Activated T-helper 1 cell treated with anti-CD3 and anti-CD28 coated beads, Interleukin-2, amount 50 U/mL, for 16 hours (primary cell): ENCODE measurements at places on chromosomes 7 and 10.

GRCh38 chr10:15791816-15792524 is 68.3 kb downstream of the MINDY3 start:
- DNase-seq: no peak

DNA sequence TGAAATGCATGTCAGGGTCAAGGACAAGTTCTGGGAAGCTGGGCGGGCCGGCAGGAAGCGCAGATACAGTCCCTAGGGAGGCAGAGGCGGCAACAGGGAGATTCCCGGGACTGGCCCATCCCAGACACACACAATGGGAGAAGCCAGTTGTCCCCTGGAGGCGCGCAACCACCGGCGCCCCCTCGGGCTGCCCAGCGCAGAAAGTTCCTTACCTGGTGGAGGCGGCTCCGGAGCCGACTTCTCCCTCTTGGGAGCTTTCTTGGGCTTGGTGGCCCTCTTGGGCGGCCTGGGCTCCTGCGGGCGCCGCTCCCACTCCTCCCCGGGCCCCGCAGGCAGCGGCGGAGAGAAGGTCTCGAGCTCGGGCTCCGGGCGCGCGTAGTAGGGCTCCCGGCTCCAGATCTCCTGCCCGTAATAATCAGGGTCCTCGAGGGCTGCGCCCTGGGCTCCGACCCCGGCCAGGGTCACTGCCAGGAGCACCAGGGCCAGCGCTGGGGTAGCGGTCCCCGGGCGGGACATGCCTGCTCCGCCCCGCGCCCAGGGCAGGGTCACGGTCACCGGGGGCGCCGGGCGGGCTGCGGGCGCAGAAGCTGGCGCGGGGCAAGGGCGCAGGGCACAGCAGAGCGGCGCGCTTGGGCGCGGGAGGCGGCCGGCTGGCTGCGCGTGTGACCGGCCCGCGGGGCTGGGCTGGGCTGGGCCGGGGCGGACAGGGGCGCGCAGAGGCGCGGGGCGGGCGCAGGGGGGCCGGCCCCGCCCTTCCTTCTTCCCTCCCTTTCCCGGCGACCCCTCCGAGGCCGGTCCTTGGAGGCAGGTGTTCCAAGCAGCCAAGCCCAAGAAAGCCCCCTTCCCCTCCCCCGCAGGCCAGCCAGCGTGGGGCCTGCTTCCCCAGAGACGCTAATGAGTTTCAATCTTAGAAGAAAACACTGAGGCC is at the start of gene CPXM2:
TSS of gene CPXM2 (minus strand) at position 664 of the 928 bp plus-strand sequence. CDS start at position 516, 148 bp downstream.
- DNase-seq: no peak

DNA sequence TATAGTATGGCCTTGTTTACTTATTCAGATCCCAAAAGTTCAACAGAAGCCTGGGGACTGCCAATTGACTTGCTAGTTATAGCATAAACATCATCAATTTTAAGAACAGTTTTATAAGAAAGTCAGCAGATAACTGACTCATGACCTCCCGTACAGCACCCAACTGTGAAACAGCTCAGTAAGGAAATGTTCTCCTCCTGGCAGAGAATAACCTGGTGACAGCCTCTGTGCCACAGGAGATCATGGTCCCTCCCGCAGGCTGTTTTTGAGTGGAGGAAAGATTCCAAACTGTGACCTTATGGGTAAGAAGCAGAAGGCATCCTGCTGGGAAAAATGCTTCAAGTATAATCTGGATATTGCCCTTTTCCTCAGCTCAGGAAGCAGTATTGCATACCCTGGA is 182.5 kb downstream of the SEMA3D start:
- no peak for DNase-seq

DNA sequence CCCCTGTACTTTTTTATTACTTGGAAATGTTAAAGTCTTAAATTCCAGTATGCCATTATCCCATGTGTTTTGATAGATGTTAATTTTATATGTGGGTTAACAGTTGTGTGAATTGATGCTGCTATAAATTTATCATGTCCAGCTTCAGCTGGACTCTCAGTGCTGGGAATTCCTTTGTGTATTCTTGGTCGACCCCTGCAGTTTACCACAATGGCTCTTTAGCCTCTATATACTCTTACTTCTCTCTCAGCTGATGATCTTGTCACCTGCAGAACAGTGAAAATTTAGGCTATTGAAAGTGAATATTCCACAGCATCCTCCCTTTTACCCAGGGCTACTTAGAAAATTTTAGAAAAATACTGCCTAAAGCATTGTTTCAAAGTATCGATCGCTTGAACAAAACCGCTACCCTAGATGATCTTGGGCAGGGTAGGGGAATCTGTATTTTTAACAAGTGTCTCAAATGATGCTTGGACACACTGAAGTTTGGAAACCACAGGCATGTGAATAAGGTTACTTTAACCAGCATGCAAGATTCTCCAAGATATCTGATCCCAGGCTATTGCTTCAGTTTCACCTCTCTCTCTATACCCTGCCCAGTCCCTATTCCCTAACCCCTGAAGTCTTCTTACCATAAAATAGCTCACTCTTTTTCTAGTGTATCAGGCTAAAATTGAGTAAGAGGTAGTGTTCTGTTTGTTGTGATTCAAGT is 25.4 kb downstream of the LCOR start:
- DNase-seq: no peak

DNA sequence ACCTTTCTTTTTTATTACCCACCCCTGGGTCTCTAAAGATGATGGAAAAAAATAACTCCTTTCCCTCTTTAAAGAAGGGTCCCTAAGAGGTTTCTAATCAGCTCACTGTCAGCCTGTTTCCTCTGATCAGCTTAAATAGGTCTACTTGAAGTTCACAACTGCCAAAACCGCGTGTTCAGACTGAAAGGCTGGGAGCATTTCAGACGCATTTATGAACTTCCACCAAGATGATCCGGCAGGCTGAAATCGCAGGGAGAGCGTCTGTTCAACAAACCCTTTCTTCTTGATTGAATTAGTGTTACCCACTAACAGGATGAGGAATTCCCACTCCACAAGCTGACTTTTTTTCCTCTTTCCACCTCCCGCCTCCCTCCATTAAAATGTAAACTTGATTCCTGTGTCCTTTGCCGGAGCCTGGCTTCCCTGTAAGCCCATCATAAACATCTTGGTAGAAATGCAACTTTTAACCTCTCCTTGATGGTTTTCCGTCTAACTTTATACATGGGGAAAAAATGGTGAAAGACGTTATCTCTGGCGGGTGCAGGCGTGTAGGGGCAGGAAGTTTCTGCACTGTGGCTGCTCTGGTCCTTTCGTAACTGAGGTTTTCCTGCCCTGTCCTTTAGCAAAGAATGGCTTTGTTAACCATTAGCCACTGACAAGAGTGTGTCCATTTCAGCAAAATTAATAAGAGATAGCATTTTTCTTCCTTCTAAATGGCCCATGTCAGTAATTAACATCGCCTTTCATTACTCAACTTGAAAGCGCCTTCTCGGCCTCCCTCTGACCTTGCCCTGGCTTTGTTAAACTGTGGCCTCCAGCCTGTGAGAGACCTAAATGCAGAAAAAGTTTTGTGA is 130.7 kb downstream of the BAMBI start:
- DNase-seq: no peak

DNA sequence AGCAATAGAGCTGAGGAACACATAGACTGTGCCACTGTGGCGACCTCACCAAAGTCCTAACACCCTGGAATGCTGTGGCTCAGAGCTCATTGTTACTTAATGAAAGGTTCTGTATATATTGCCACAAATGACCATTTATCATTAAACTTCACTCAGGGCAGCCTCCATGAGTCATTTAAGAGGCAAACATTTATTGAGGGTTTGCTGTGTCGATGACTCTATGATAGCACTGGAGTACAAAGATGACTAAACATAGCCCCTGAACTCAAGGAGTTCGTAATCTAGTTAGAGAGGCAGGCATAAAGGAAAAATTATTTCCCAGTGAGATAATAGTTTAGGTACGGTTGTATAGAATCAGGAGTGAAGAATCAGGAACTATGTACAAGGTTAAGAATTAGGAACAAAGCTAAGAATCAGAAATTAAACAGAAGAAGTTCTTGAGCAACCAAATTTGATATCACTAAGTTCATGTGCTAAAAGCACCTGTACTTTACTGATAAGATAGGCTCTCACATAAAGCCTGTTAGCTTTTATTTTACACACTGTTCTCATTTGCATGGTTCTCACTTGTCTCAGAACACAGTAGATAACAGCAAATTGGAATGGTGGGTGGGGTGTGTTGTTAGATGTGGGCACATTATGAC is 7.9 kb downstream of the ENTPD7 start:
- DNase-seq: no peak

- DNase-seq: no peak
Observed at GRCh38 chr7:107638594-107638993, 22.0 kb upstream of the SLC26A4 start.

- DNase-seq: no peak
Observed at GRCh38 chr7:142714375-142714774, 34.9 kb upstream of the PRSS1 start.

DNA sequence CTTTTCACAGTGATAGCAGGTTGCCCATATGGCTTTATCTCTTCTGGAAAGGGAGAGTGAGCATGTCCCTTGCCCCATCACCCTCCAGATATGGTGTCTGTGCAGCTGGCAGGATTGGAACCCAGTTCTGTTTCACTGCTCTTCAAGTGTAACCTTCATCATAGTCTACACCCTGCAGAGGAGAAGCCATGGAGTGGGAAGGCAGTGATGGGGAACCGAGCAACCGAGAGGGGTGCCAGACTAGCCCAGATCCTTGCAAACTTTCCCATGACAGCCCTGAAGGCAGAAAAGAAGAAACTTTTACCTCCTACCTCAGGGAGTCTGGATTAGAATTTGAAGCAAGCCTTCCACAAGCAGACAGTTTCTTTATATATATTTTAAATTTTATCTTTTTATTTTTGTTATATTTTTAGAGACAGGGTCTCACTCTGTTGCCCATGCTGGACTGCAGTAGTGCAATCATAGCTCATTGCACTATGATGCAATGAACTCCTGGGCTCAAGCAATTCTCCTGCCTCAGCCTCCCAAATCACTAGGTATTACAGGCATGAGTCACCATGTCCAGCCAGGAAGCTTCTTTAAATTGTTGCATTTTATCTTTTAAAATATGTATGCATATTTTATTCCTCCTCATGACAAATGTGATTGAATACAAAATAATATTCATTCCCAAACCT is 133.3 kb downstream of the KCNMA1 start:
- no peak for DNase-seq

- no peak for DNase-seq
Observed at GRCh38 chr10:113959383-113959760, 84.3 kb upstream of the ADRB1 start.
